ENCODE measurements at places on chromosomes 16 and 17. TPM values are rescaled to one million over a fixed set of nuclear protein-coding genes. Genes with fewer than 3 reads are reported as not detected.

Gene KRTAP2-2
- not detected for total RNA-seq

Gene ANTKMT
- 43.7 TPM for total RNA-seq

Gene MGRN1
- total RNA-seq: 15.0 TPM

- DNase-seq: peak; percentile 85
Measured at GRCh38 chr16:67150833-67151396, at the start of gene B3GNT9. Gene B3GNT9 (minus strand): TSS chr16:67150998. CDS start chr16:67150485, 513 bp downstream.

- DNase-seq: no peak
Measured at GRCh38 chr17:60327134-60327900, 64.6 kb downstream of the USP32 start.

GRCh38 chr17:35117984-35118383, 1.7 kb downstream of the RAD51D start:
- no peak for DNase-seq

DNA sequence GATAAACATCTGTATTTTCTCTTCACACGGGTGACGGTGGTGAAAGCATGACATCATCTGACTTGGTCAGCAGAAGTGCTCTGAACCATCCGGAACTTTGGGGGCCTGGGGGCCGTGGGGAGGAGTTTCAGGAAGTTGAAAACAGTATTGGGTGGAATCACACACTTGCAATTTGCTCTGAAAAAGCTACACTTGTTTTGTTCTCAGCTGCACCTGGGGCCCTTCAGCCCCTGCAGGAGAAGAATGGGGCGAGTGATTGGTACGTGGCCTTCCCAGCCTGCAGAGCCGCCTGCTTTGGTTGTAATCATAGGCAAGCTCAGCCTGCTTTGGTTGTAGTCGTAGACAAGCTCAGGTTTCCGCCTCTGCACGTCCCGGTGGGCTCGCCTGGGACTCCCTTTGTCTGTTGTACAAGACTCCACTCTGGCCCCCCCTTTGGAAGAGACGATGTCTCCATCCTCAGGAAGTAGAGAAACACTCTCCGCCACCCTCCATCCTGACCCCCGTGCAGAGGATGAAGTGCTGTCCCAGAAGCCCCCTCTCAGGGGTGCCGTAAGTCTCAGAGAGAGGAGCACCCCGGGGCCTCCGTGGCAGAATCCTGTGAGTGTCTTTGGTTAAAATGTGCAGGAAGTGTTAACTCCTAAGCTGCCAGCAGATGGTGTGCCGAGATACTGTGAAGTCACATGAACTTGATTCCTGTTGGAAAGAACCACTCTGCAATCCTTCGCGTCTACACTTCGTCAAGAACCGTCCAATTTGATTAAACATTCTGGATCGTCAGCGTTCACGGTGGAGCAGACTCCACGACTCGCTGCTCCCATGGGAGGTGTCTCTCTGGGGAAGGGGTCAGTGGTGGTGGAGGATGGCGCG, 5.4 kb downstream of the BANP start:
- DNase-seq: no peak

GRCh38 chr16:58418601-58419000, 26.3 kb downstream of the GINS3 start:
- no peak for DNase-seq

- peak; percentile 82 for DNase-seq
Measured at GRCh38 chr17:14302431-14303099, 1.7 kb downstream of the HS3ST3B1 start.

DNA sequence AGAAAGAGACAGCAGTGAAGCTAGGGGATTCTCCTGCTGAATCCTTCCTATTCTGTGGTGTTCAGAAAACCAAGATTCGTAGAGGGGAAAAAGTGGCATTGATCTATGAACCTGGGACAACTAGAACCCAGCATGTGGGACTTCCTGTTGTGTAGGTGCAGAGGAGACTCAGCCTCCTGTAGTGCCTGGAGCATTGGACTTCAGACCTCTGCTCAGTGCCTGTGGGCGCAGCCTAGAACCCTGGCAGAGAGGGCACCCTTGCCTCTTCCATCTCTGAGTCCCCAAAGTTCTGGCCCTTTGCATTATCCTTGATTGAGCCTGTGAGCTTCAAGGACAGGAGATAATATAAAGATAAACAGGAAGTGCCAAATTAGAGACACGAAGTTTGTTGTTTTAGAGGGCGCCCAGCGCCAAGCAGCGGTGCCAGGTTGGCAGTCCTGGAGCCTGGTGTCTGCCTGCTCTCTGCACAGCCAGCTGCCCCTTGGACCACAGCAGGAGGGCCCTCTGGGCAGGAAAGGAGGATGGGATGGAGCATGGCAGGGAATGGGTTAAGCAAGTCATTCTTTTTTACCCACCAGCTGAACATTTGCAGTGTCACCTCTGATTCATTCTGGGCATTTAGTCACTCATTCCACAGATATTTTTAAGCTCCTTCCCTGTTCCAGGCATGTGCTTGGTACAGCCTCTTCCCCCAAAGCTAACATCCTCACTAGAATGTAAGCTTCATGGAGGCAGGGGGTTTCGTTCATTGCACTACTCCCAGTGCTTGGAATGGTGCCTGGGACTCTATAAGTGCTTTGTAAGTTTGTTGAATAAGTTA, 11.9 kb upstream of the SP6 start:
- DNase-seq: peak; percentile 79
